T follicular helper cell (primary cell): ENCODE measurements at places on chromosomes 2 and 18.

DNA sequence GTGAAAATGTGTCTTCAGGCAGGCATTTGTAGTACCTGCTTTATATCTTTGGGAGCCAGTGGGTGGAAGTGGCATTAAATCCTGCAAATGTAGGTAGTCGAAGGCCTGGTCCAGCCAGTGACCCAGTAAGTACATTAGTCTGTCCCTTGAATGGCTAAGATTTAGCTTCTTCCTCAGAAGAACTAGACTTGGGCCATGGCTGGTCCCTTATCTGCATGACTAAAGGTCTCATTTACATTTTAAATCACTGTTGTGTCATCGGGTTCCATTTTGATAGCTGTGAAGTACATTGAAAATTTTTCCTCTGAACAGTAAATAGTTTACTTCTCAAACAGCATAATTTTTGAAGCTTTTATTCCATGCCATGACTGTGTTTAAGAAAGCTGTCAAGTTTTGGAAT, 438.4 kb upstream of the KLHL29 start:
- DNase-seq = no peak

DNA sequence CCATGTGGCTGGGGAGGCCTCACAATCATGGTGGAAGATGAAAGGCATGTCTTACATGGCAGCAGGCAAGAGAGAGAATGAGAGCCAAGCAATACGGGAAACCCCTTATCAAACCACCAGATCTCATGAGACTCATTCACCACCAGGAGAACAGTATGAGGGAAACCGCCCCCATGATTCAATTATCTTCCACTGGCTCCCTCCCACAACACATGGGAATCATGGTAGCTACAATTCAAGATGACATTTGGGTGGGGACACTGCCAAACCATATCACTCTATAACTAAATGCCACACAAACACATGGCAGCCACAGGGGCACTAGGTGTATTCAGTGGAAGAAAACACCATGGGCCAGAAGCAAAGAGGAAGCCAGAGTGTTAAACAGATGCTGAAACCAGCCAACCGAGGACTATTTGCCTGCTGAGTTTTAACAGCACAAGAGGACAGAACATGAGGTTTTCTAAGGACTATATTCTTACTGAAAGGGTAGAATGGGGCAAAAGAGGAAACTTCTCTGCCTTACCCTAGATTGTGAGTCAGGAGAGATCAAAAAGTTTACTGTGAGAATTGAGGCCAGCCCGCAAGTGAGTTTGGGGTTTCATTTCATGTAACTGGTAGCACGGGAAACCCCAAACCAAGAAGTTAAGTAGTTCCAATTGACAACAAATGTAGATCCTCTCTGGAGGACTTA, 49.2 kb downstream of the SIGLEC15 start:
- DNase-seq = peak; percentile 27

DNA sequence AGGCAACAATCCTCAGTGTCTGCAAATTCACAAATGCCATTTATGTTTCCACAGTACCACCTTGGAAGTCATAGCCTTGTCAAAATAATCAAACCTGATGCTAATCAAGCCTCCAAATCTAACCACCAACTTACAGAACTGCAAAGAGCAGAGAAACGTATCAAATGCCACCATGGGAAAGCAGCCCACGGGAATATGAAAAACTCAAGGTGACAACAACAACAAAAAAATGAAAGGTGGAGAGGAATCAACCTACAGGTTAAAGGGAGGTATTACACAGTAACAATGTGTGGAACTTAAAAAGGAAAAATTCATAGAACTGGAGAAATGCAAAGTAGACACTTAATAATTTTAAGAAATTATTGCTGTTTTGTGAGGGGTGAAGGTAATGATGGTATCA, 46.7 kb downstream of the CD226 start:
- DNase-seq = no peak

- DNase-seq = no peak
Measured at GRCh38 chr2:8243748-8244400, 438.0 kb upstream of the ID2 start.

DNA sequence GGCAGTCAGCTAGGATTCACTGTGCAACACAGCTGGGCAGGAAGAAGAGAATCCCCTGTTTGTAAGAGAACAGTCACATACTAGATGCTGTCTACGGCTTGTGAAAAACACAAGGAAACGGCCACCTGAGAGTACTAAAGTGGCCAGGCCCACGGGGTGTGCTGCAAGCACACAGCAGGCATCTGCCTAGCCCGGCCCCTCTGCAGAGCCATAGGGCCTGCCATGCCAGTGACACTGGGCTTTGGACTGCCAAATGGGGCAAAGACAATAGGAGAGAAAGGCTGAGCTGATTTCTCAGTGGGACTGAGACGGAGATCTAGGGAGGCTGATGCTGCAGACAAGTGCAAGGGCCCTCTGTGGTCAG, 10.3 kb downstream of the TUBB6 start:
- no peak for DNase-seq

- no peak for DNase-seq
Measured at GRCh38 chr18:26383454-26384270, 157.4 kb downstream of the TAF4B start.

- no peak for DNase-seq
Measured at GRCh38 chr2:98828793-98829371, 98.0 kb upstream of the MGAT4A start.

GRCh38 chr18:21900605-21901352, 160.2 kb downstream of the MIB1 start:
- no peak for DNase-seq

- DNase-seq = no peak
Measured at GRCh38 chr18:54532222-54532621, 58.8 kb upstream of the DYNAP start.

GRCh38 chr18:11179959-11180519, 30.7 kb upstream of the PIEZO2 start:
- no peak for DNase-seq

- DNase-seq = no peak
Measured at GRCh38 chr18:45222180-45222579, 393.1 kb upstream of the SLC14A2 start.

DNA sequence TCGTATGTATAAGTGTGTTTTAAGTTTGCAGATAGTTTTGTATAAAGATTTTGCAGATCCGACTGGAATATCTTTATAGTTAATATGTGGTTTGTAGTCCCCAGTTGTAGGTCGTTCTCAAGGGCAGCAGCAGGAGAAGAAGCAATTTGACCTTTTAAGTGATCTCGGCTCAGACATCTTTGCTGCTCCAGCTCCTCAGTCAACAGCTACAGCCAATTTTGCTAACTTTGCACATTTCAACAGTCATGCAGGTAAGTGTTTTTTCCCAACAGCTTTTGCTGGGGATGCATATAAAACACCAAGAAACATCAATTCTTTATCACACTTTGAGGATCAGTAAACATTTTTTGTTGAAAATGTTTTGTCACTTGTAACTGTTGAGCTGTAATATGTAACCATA, 52.7 kb downstream of the AGFG1 start:
- DNase-seq = no peak

DNA sequence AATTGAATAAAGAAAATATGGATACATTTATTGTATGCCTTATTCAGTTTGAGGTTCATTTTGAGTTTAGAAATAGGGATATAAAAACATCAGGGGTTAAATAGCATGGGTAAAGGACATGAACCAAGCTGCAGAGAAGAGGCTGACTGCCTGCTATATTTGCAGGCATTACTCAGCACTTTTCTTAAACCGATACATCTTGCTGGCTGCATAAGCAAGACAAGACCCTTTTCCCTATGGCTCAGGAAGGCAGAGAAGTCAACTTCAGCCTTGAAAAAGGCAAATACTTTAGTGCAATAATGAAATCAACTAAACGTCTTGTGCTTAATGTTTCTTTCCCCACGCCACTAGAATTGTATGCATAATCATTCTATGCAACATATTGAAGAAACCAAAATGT, 36.4 kb downstream of the SCN1A start:
- DNase-seq = no peak

DNA sequence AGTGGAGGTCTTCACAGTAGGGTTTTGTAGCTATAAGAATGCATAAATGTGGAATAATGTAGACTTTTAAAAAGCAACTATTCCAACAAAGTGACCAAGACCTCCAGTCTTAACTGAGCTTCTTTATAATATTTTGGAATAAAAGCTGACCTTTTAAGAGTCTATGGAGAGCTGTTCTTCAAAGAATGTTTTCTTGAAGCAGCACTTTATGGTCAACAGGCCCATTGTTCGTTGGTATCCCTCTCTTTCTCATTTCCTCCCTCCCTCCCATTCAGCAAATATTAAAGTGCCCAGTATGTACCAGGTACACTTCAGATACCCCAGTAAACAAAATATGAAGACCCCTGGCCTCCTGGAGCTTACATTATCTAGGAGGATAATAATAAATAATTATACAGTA, 140.1 kb upstream of the SMAD7 start:
- DNase-seq = no peak

DNA sequence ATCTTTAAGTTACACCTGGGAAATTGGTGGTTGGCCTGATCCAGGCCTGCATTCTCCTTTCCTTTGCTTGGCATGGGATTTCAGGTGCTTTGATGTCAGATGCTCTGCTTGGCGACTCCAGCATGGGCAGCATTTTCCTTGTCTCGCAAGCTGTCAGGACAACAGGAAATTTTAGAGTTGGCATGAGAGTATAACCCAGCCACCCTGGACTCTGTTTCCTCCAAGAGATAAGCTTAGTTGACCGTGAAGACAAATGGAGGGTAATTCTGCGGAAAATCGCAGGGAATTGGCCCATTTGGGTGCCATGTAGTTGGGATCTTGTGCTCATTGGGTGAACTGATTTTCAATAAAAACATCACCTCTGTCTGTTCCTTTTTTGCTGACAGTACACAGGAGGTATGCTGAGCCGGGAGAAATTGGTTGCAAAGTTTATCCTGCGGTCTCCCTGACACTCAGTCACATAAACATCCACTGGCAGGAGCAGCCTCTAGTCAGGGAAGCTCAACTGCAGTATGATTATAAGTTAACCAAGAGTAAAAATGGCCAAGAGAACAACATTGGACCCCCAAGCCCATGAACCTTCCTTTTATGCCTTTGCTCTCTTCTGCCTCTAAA, 409.9 kb downstream of the SETBP1 start:
- DNase-seq = no peak

DNA sequence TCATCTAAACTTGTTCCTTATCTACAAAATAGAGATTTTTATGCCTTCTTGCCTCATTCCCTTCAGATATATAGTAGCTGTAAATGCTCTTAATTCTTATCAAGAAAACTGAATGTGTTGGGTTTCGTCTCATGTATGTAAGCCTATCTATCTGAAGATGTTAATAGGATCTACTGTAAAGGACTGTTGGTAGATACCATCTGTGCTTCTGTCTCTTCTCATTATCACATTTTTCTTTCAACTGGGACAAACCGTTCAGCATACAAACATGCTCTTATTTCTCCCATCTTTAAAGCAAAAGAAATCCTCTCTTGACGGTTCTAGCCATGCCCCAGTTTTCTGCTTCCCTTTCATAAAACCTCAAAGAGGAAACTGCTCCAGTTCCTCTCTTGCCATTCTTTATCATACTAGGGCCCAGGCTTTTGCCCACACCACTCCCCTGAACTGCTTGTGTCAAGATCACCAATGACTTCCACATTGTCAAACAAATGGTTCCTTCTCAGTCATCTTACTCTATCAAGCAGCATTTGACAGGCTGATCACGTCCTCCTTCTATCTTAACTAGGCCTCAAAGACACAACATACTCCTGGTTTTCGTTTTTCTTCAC, 88.7 kb downstream of the ARHGEF33 start:
- DNase-seq = no peak

GRCh38 chr2:158497486-158497885, 40.7 kb downstream of the PKP4 start:
- no peak for DNase-seq

- no peak for DNase-seq
Measured at GRCh38 chr2:136844546-136844945, 79.2 kb downstream of the THSD7B start.

- no peak for DNase-seq
Measured at GRCh38 chr2:234679741-234680687, 183.1 kb upstream of the ARL4C start.

DNA sequence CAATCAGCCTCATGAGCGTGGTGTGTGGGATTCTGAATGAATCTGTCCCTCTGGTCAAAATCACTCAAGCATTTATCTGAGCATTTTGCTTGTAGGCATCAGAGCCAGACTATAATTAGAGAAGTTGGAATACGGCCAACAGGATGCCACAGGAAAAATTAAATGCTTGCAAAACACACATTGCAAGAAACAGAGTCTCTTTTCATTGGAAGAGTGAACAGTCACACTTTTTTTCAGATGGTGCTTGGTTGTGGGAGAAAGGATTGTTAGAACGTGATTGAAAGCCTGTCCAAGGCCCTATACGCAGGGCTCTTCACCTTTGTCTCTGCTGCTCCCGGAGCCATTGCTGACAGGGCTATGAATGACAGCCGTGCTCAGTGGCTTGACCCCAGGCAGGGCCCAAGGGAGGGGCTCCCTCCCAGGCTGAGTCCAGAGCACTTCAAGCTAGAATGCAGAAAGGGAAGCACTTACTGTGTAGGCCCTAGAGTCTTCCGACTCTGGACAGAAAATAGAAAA, 59.8 kb downstream of the SNTG2 start:
- DNase-seq = no peak

GRCh38 chr2:32952761-32953476, 6.2 kb downstream of the LTBP1 start:
- DNase-seq = no peak

DNA sequence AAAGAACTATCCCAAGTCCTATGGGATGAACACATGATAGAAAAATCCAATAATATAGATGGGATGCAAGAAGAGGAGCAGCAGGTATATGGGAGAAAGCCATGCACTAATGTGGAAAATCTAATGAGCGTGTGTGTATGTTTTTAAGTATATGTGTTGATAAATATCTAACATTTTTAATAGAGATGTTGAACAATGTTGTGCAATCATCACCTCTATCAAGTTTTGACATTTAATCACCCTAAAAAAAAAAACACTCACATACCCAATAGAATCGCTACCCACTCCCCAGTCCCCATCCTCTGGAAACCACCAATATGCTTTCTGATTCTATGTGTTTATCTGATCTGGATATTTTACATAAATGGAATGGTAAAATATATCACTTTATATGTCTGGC, 983.7 kb downstream of the SUCLG1 start:
- no peak for DNase-seq

DNA sequence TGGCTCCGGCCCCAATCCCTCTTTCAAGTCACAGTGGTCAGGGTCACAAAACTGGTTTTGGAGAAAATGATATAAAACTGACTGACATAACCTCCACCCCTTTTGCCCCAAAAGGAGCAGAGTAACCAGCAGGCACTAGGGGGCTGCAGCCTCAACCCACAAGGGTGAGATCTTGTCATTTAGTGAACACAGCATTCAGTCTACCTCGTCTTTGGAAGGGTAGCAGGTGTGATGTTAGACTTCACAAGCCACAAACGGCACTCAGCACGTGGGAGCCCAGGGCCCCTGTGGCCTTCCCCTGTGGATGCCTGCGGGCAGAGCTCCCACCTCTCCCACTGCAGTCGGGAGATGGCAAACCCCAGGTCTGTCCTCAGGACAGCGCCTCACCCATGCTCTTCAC, 372.1 kb upstream of the MYT1L start:
- DNase-seq = no peak

GRCh38 chr2:158935617-158936016, 32.8 kb upstream of the TANC1 start:
- no peak for DNase-seq

- no peak for DNase-seq
Measured at GRCh38 chr2:219688560-219689445, 61.4 kb downstream of the SLC4A3 start.
